Cortex of kidney (tissue), 1 donor: ENCODE measurements at places on chromosomes 4 and X.

DNA sequence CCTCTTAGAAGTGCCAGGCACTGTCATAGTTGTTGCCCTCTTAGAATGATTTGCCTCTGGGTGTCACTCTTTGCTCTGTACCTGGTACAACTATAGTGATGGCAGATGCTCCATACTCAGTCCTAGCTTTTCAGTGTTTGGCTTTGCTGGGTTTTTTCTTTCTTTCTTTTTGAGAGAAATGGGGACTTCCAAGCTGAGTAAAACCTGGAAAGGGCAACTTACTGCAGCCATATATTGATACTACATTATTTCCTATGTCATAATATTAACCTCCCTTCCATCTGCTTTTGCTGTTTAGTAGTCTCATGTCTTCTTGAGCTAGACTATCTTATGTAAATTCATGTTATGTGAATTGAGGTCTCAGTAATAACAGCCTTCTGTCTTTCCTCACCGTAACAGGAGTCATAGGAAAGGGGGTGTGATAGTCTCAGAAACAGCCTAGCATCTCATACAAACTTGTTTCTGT is 49.0 kb downstream of the NIPAL1 start:
- DNase-seq = no peak

GRCh38 chr4:130306566-130306965 is 1210.6 kb downstream of the C4orf33 start:
- DNase-seq = no peak

GRCh38 chr4:16843831-16844508 is 54.5 kb downstream of the LDB2 start:
- no peak for DNase-seq

DNA sequence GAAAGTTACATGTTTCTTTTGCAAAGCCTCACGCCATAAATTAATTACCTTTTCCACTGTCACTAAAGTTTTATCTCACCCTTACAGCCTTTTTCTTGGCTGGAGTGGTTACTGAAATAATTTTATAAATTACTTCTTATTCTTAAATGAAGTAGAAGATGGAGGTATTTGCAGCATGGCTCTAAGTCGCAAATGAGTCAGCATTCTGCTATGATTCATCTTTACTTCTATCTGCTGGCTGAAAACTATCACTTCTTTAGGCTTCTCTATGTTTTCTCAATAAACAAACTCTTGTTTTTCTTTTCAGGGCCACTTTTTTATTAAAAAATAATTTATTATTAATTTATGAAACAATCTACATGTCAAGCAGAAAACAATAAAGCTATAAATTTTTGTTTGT is 210.2 kb upstream of the GYPA start:
- DNase-seq = no peak

GRCh38 chrX:17735406-17735805 is 1.9 kb upstream of the SCML1 start:
- DNase-seq = no peak

- no peak for DNase-seq
These were observed 111.3 kb downstream of the KLHL8 start for GRCh38 chr4:87109121-87109520.

GRCh38 chrX:46184749-46185148 is 360.5 kb downstream of the ZNF674 start:
- DNase-seq = no peak

- DNase-seq = no peak
These were observed 111.7 kb downstream of the PTTG2 start for GRCh38 chr4:38071801-38072431.

- no peak for DNase-seq
These were observed 6.8 kb upstream of the SHOX start for GRCh38 chrX:623599-624315.
